DND-41 (cell line): ENCODE measurements at places on chromosomes 5 and 9.
A peak's percentile ranks its signal among the peaks of the same experiment; 100 is the strongest.

DNA sequence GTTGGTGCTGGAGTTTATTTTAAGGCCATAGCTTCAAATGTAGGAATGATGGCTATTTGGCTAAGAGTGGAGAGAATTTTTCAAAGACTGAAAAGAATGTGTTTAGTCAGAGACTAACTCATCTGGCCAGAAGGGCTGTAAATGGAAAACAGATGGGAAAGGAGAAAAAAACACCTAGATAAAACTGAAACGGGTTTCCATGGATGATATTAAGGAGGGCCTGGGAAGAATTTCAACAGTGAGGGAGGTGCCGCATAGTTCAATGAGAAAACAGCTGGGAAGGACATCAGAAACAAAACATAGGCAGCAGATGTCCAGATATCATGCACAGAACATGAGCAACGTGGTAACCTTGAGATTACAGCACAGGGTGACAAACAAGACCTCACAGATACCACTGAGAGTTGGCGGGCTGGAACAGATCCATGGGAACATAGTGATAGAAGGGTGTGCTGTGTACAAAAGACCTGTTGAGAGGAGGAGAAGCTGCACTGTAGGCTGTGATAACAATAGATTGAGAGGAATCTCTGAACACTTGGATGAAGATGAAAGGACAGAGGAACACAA lies 31.2 kb upstream of the RAD23B start:
- no peak for DNase-seq

- DNase-seq: no peak
Observed at GRCh38 chr5:146419696-146420095, 27.4 kb upstream of the TCERG1 start.

- no peak for DNase-seq
Observed at GRCh38 chr5:121251954-121252353, 599.7 kb upstream of the FTMT start.

DNA sequence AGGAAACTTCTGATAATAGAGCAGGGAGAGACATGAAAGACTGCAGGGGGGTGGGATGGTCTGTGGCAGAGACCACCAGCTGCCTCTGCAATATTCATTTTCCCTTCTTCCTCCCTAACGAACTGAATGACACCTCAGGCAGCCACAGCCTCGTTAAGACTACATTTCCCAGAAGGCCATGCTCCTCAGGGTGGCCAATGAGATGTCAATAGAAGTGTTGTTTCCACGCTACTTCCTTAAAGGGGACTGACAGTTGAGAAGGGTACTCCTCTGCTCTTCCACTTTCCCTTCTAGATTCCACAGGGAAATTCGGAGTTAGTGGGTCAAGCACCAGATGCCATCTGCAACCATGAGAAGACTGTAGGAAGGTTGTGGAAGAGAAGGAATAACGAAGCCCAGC lies 52.0 kb upstream of the DAPK1 start:
- peak; percentile 9 for DNase-seq

DNA sequence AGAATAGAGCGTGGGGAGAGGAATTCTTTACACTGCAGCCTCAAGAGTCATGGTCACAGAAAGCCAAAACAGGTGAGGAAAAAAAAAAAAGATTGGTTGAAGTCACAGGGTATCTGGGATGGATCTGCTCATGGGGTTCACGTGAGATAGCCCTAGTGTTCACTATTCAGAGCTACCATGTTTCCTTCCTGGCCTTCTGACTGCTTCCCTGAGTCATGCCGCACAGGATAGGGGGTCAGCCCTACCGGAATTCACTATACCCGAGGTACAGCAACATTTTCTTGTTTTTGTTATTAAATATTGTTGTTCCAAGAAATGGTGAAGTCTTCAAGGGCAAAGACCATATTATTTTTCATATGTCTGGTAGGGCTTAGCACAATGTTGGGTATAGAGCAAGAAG lies 21.5 kb upstream of the MAN2A1 start:
- no peak for DNase-seq

DNA sequence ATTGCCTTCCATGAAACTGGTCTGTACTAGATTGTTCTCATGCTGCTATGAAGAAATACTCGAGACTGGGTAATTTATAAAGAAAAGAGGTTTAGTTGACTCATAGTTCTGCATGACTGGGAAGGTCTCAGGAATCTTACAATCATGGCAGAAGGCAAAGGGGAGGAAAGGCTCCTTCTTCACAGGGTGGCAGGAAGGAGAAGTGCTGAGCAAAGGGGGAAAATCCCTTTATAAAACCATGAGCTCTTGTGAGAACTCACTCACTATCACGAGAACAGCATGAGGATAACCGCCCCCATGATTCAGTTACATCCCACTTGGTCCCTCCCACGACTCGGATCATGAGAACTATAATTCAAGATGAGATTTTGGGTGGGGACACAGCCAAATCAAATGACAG lies 163.2 kb downstream of the RFK start:
- DNase-seq: no peak
